ENCODE measurements at places on chromosomes 2 and 18.

DNA sequence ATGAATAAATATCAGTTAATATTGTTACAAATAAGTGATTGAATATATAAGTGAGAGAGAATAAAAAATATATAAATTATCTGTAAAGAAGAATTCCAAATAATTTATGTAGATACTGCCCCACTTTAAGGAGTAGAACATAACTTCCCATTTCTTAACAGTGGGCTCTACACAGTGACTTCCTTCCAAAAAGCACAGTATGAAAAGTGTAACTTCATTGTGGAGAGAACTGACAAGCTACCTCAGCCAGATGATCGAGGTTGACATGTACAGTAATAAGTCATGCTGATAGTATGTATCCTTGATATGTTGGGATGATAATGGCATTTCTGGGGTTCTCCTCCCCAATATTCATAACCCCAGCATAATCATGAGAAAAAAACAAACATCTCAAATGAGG, 191.9 kb upstream of the FN1 start:
- no peak for DNase-seq

- no peak for DNase-seq
Measured at GRCh38 chr2:8821276-8822217, 15.9 kb downstream of the KIDINS220 start.

DNA sequence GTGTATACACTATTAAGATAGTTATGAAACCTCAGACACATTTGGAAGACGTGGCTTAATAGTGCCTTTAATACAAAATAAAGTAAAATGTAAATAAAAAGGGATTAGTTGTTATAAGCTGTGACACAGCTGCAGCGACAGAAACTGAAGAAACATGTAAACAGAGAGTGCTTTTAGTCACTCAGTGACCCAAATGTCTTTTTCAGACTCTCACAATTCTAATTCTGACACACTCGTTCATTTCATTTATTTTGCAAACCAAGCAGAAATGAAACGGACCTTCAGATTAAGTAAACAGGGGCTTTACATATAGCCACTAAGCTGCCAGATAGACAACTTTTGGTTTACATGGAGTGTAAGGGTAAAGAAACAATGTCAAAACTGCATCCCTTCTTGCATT, 181.0 kb upstream of the ETAA1 start:
- DNase-seq: no peak

DNA sequence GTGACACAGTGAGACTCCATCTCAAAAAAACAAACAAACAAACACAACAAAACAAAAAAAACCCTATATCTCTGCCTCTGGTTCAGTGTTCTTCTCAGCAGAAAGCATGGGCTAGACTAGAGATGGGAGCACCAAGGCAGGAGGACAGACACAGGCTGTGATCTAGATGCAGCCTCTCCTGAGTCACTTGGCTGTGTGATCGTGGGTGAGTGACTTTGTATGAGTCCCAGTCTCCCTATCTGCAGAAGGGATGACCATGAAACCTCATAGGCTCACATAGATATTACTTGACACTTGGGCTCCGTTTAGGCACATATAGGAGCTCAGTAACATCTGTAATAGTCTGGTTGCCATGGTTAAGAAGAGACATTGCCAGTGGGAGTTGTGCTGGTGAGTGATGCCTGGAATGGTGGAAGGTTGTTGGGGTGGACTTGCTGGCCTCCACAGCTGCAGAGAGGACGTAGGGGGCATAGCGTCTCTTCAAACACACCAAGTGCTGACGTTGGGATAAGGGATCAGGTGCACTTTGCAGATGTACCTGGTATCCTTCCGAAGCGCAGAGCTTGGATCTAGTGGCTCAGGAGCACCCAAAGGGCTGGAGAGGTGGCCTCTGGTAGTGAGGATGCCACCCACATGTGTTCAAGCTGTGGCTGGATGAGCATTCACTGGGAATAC, 318.9 kb upstream of the HS6ST1 start:
- DNase-seq: no peak

- no peak for DNase-seq
Measured at GRCh38 chr2:200350850-200351285, 44.4 kb downstream of the SPATS2L start.

DNA sequence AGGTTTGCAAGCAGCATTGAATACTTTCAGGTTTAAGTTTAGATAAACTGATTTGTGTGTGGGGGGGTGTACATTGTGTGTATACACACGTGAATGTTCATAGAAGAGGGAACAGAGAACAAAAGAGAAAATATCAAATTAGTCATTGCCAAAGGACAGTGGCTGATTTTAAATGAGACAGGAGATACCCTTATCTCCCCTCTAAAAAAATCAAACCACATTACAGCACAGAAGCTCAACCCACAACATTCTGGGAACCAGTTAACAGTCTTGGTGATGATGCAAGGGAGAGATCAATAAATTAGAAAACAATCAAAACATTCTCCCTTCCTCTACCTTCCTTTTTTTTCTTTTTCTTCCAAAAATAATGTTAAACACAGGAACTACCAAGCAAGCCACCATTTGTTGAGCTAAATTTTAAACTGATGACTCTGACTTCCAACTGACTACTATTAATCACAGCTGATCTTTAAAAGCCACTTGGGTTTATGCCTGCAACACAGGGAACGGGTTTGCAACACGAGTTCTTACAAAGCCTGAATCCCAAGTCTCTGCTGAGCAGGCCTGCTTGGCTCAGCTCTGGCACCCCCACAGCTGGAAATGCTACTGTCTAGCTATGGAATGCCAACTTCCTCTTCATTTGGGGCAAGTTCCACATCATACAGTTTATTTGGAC, 119.2 kb upstream of the ACVR1C start:
- DNase-seq: no peak

GRCh38 chr2:82848285-82848684, 1610.8 kb downstream of the SUCLG1 start:
- no peak for DNase-seq

DNA sequence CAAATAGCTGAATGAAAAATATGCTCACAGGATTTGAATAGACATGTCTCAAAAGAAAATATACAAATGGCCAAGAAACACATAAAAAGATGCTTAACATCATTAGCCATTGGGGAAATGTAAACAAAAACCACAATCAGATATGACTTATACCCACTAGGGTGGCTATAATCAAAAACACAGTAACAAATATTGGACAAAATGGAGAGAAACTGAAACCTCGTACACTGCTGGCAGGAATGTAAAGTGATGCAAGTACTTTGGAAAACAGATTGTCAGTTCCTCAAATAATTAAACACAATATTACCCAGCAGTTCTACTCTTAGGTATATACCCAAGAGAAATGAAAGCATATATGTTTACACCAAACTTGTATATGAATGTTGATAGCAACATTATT, 213.0 kb downstream of the PHLPP1 start:
- no peak for DNase-seq

- no peak for DNase-seq
Measured at GRCh38 chr2:180698668-180699067, 281.7 kb upstream of the UBE2E3 start.

DNA sequence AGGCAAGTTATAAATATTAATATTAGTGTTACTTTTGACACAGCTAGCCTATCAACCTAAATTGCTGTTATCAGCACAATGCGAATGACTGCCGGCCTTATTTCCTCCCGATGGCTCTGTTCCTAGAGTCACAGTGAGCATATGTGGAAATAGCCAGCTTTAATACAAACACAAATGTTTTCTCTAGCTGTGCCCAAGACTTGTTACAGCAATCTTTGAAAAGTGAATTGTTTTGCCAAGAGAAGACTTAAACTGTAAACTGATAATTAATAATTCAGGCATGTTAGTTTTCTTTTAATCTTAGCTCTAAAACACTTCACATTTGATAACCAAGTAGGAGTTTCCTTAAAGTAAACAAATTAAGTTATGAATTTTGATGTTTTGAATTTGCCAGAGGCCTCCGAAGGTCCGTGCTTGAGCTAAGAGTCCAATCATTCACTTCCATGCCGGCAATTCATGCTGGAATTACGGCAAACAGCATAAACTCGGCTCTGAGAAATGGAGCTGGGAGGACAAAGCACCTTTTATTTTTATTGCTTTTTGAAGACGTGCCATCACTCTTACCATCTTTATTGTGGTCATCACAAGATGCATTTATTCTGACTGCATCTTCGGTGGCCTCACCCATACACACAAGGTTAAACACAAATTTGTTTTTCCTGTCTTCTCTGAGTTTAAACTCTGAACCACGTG, 184.5 kb upstream of the CWC22 start:
- no peak for DNase-seq

All from stimulated activated CD8-positive, alpha-beta memory T cell treated with anti-CD3 and anti-CD28 coated beads, Interleukin-12 subunit alpha, Interleukin-12 subunit beta, amount 100 ng/mL, for 1 hour (primary cell).